Stimulated activated CD8-positive, alpha-beta memory T cell treated with anti-CD3 and anti-CD28 coated beads, Interleukin-4, amount 100 ng/mL, for 24 hours (primary cell): ENCODE measurements at places on chromosomes 4 and X.

GRCh38 chr4:176779421-176779820, 13.3 kb downstream of the VEGFC start:
- DNase-seq: no peak

DNA sequence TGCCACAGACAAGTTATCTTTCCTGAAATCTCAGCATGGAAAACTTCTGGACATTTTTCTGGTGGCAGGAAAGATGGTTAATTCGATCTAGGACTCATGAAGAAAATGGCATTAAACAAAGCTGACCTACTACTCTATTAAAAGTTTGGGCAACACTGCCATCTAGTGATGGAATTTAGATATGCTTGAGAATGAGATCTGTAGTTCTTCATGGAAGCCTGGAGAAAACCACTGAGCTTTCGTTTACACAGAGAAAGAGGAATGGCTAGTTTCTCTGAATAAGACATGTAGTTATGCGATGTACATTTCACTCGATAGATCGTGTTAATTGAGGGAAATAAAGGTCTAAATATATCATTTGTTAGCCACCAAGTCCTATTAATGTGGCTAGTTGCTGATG, 51.7 kb upstream of the CHRDL1 start:
- no peak for DNase-seq

GRCh38 chrX:22135171-22135711, 103.1 kb downstream of the PHEX start:
- no peak for DNase-seq

DNA sequence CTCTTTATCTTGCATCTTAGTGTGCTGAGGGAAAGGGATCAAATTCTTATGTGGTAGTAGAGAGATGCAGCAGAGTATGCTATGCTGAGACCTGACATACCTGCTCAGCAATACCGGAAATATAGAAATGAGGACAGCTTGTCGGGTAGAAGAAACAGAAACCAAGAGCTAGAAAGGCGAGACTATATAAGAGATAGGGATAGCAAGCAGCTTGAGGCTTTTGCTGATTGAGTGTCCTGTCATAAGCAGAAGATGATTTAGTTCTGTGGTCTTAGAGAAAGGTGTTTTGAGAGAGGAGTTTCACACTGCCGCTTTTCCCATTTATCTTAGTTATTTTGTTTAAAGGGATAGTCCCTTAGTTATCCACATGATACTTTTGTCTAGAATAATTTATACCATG, 31.7 kb downstream of the USP9X start:
- DNase-seq: no peak

DNA sequence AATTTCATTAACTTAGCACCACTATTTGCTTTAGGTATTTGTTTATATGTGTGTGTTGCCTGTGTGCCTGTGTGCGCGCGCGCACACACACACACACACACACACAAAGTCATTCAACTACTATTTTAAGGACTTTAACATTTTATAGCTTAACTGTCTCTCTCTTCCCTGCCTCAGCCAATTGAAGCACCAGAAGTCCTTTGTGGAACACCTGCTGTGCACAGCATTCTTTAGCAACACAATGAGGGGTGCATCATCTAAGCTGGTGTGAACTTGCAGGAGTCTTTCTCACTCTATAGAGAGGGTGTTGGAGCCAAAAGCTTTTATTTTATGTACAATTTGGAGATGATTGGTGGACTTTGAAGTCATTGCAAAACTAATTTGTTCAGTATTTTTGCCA, 31.3 kb downstream of the SLIT2 start:
- DNase-seq: no peak

DNA sequence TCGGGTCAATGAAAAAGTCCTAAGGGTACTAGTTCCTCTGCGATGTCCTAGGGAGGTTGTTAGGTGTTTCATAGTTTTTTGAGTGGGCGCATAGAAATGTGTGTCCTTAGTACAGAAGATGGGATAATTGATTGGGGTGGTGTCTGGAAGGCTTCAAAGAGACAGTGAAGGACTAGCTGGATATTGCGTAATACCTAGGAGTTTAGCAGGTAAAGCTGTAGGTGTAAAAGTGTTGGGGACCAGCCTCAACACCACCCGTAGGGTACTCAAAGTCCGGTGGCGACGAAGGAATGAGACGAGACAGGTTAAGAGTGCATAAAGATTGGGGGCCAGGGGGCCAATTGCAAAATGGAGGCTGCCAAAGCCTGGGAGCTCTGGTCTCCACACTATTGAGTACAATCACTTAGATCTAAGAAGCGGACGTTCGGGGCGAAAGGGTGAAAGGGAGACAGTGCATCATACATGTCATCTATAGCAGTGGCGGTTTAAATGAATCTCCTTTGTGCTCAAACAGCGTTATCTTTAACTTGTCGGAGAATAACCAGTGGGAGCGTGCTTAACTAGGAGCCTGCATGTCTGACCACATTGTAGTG, 1.0 kb downstream of the TRMT44 start:
- DNase-seq: no peak

- no peak for DNase-seq
Observed at GRCh38 chr4:139606579-139607501, 50.8 kb upstream of the SETD7 start.

DNA sequence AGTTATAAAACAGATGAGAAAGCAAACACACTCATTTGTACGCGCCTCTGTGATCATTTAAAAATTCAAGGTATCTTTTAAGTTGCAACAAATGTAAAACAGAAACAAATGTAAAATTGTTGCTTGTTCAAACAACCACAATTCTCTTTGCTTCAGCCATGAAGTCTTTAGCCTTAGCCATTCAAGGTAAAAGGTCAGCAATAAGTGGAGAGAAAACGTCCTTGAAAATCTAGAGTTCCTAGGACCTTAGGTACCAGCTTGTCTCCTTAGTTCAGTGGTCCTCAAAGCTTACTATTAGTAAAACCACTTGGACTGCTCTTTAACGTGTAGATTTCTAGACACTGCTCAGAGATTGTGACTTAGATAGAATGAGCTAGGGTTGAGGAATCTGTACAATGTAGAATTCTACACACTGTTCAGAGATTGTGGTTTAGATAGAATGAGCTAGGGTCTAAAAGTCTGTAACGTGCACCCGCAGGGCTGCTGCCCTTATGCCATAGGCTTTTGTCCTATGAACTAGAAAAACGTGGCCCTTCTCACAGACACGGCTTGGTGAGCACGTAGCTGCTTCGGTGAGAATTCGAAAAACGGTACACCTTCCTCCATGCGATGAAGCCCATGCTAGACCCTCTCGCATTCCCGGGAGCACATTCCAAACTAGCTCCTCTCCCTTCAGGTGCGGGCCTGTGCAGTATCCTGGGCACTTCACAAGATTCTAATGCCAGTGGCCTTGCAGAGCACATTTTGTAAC, 1.7 kb downstream of the PLAC8 start:
- DNase-seq: no peak

DNA sequence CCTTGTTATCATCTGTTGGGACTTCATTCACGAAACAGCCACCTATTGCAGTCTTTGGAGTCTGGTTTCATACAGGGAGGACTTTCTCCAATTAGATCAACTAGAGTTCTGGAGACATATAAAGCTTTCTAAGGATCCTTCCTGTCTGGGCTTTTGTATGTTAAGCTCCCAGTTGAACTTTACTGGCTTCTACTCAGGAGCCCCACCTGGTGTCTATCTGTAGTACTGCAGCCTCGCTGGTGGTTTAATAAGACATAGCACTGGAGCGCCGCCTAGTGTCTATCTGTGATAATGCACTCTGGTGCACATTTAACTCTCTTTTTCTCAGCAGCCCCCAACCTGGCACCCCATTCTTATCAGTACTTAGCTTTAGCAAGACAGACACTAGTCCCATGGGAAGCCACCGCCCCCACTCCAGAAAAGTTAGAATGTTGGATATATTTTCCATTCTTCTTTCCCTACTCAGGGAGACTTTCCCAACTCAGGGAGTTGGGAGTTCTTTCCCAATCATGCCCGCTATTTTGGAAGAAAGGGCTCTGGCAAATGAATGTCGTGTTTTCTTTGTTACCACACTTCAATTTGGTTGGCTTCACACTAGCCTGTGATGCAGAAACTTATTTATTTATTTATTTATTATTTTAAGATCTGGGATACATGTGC, 36.9 kb upstream of the SYTL4 start:
- DNase-seq: peak; percentile 83

DNA sequence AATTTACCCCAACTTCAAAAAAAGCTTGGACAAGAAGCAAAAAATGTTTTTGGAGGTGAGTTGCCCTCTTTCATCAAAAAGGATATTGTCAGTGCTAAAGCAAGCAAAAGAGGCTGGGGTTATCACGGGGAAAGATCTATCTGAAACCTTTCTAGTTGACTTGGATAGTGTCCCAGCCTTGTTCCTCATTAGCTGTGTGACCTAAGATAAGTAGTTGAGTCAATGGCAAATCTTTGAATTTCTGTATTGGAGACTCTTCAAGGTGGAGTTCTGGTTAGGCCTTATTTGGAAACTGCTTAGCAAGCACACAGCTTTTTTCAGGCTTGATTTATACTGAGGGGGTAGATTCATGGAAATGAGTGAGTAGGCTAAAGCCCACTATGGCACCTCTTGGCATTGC, 271.6 kb downstream of the GRIA3 start:
- DNase-seq: no peak

DNA sequence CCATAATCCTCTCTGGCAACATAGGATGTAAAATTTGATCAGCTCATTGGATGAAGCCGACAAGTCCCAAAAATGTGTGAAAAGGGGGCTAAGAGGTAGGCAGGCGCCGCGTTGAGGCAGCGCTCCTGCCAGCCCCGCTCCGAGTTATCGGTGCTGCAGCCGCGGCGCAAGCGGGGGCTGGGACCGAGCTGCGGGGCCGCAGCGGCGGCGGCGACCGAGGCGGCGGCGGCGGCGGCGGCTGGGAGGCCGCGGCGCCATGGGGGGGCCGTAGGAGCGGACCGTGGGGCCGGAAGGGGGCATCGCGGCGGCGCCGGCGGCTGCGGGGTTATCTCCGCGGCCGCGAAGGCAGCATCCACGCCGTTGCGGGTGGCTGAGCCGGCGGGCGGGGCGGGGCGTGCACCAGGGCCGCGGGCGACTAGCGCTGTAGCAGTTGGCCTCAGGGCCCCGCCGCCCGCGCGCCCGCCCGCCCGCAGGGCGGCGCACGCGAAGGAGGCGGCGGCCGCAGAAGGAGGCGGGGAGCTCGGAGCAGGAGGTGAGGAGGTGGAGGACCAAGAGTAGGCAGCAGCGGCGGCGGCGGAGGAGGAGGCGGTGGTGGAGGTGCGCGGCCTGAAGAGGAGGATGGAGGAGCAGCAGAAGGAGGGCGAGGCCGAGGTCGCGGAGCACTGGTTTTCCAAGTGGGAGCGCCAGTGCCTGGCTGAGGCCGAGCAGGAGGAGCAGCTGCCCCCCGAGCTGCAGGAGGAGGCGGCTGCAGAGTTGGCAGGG, 126.0 kb upstream of the CXorf66 start:
- no peak for DNase-seq

DNA sequence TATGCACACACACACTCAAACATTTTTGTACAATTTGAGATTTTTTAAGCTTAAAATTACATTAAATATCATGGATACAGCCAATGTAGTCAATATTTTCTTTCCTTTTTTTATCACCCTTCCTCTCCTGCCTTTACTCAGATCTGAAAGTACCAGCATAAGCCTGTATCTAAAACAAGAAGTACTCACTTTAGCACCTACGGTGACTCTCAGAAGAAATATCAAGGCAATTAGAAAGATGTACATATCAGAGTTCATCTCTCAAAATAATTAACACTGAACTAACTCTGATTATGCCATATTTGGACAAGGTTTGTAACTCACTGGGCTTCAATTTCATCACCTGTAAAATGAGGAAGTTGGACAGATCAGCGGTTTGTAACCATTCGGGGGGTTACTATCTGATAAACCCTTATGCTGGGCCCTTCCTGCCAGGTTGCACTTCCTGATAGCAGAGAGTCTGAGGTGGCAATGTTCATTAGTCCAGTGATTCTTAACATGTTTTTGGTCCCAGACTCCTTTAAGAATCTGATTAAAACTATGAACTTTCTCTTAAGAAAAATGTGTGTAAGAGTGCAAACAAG, 5.7 kb upstream of the GPR174 start:
- DNase-seq: no peak

DNA sequence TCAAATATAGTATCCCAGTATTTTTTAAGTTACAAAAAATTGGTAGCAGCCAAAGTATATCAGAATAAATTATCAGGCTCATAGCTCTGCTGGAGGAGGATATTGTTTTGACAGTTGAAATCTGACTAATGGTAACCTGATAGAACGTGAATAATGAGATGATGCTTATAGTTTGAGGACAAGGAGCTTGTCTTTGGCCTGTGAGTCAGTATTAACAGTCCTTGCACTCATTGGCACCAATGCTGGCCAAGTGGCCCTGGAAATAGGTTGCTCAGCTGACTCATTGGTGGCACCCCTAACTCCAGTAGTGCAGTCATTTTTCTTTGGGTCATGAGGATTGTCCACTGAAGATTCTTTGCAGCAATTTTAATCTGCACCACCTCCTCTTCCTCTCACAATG, 203.3 kb upstream of the JADE1 start:
- no peak for DNase-seq

GRCh38 chrX:37462346-37462745, 109.1 kb upstream of the LANCL3 start:
- DNase-seq: no peak

DNA sequence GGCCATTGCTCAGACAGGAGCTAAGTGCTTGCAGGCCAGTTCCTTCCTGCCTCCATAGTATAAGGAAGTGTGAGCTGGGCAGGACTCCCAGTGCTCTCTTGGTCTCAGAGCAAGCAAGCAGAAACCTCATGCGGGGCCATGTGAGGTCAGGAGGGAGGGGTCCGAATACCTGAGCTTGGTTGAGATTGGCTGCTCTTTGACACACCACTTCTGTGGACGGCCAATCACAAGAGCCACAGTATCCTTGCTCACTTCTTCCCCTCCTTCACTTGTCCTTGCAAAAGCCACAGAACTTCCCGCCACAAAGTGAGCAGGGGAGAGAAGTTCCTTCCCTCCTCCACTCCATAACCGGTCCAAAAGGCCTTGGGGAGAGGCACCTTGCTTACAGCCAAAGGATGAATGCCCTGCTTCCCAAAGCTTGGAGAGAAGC, 56.7 kb downstream of the PRPS1 start:
- no peak for DNase-seq

DNA sequence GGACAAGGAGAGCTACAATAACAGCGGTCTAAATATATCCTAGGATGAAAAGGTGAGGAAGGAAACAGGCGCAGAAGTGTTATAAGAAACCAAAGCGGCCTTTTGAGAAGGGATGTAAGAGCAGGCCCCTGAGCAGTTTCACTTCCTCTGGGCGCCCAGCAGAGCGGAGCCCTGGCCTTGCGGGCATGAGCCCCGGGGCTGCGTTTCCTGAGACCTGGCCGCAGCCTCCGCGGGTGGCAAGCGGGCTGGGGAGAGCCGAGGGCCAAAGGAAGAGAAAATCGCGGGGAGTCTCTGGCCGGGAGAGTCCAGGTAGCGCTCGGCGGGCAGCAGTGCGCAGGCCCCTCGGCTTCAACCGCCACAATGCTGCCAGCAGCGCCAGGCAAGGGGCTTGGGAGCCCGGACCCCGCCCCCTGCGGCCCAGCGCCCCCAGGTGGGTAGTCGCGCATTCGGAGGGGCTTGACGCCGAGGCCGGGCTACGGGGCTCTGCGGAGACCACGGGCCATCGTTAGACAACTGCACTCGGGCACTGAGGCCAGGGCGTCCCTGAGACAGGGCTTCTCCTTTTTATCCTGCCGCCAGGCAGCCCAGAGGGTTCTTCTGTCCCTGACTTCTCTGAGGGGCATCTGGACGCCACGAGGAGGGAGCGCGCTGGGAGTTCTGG, at the start of gene BANK1:
BANK1 (plus strand) TSS at position 210 of the 661 bp plus-strand sequence; CDS start at position 361, 151 bp downstream.
- DNase-seq: peak; percentile 5

GRCh38 chr4:158865520-158866177, 96.8 kb downstream of the FNIP2 start:
- DNase-seq: no peak

- DNase-seq: no peak
Observed at GRCh38 chr4:185017964-185018772, at the start of gene HELT. TSS of gene HELT (plus strand) at chr4:185018490. CDS start at chr4:185018929, 439 bp downstream.

- no peak for DNase-seq
Observed at GRCh38 chrX:56268888-56269287, 36.7 kb downstream of the KLF8 start.
